ENCODE measurements at places on chromosomes 6 and 20. TPM values are rescaled to one million over a fixed set of nuclear protein-coding genes. Genes with fewer than 3 reads are reported as not detected.

RSPO4 gene
- total RNA-seq = not detected

SRMS gene
- total RNA-seq = 0.18 TPM

LTB gene
- 0.33 TPM for total RNA-seq

GSTA2 gene
- not detected for total RNA-seq

HSPA1L gene
- total RNA-seq = 1.4 TPM

LINC00237 gene
- not detected for total RNA-seq

CNBD2 gene
- total RNA-seq = 3.7 TPM

MAPK13 gene
- total RNA-seq = 1.1 TPM

CLIC5 gene
- not detected for total RNA-seq

KIF3B gene
- 30.1 TPM for total RNA-seq

PGBD1 gene
- 4.8 TPM for total RNA-seq

ANGPT4 gene
- not detected for total RNA-seq
